NCI-H2029 treated with DMSO at 0.1 percent for 48 hours (cell line): ENCODE measurements at places on chromosomes 5 and 9.

DNA sequence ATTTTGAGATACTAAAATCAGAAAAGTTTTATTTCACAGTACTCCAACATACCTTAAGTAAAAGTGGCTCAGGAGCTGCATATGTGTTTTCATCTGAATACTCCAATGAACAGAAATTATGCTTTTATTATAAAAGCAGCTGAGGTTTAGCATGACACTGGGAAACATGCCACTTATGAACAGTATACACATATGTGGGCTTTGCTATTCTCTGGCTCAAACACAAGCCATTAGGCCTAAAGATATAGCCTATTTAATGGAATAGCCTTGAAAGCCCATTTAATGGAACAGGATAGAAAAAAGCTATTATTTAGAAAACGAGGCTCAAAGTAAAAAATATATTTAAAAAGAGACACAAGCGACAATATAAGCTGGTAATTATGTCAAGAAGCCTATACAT is 74.1 kb downstream of the SLC38A9 start:
- DNase-seq = no peak

DNA sequence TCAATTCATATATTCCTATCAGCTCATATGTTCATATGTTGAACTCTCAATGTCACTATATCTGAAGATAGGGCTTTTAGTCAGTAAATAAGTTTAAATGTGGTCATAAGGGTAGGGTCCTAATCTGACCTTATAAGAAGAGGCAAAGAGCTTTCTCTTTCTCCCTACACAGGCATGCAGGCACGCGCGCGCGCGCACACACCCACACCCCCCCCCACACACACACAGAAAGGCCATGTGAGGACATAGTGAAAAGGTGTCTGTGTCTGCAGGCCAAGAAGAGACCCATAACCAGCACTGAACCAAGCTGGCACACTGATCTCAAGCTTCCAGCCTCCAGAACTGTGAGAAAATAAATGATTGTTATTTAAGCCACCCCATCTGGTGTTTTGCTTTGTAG is 76.0 kb downstream of the PDE4D start:
- DNase-seq = no peak

DNA sequence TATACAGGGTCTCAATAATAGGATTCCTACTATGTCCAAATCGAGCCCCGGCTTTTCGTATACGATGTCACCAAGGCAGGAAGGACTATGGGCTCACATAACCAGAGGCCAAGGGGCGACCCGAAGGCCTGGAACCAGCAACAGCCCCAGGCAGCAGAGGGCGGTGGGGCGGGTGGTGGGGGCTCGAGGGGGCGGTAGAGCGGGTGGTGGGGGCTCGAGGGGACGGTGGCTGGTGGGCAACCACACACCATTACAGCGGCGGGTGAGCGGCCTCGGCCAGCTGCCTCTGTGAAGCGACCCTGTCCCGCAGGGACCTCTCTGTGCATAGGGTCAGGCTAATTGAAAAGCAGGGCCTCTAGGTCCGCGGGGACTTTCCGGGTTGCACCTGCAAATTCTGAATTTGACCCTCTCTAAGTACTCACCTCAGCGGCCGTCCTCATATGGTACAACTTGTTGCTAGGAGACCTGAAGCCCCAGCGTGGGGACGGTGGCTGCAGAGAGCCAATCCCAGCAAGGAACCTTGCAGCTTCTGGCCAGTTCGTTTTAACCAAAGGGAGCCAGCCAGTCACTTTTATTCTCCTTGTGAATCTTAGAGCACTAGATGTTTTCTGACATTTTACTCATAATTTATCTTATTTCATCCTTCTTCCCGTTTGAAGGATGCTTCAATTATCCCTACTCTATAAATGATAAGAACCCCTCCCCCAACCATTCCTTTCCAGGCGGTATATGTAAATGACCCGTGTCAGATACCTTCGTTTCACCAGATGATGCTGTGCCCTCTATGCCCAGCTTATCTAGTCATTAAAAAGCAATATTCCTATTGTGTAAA is at the start of gene NME5:
Gene NME5, minus strand, starts transcription at position 480 of the 832 bp plus-strand sequence. CDS start 648 bp downstream, outside the sequence.
- DNase-seq = peak; percentile 55

- DNase-seq = no peak
These were observed 56.4 kb downstream of the SNX18 start for GRCh38 chr5:54573812-54574489.

GRCh38 chr5:132644177-132644576 is 13.8 kb upstream of the IL13 start:
- DNase-seq = no peak

DNA sequence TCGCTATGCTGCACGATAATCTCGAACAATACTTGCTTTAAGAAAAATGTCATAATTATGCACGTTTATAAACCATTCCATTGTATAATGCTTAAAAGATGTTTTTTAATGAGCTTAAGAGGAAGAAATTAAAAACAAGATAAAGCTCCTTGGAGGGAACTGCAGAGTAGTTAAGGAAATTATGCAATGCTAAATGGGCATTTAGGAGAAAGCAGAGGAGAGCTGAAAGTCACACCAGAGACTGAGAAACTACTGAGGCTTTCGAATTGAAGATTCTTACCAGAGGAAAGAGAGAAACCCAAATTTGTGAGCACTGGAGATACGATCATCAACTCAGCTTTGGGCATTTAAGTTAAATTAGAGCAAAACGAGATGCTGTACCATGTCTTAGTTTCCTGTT is 119.4 kb downstream of the CDH10 start:
- no peak for DNase-seq
